Suppressor macrophage treated with lipopolysaccharide for 4 hours (primary cell): ENCODE measurements at places on chromosomes 5 and 9.

- DNase-seq, result no peak
These were observed 107.3 kb downstream of the MTREX start for GRCh38 chr5:55415071-55415470.

- no peak for DNase-seq
These were observed 35.7 kb downstream of the ELL2 start for GRCh38 chr5:95925939-95926338.

GRCh38 chr9:2740616-2741015 lies 23.3 kb downstream of the KCNV2 start:
- DNase-seq, result no peak

DNA sequence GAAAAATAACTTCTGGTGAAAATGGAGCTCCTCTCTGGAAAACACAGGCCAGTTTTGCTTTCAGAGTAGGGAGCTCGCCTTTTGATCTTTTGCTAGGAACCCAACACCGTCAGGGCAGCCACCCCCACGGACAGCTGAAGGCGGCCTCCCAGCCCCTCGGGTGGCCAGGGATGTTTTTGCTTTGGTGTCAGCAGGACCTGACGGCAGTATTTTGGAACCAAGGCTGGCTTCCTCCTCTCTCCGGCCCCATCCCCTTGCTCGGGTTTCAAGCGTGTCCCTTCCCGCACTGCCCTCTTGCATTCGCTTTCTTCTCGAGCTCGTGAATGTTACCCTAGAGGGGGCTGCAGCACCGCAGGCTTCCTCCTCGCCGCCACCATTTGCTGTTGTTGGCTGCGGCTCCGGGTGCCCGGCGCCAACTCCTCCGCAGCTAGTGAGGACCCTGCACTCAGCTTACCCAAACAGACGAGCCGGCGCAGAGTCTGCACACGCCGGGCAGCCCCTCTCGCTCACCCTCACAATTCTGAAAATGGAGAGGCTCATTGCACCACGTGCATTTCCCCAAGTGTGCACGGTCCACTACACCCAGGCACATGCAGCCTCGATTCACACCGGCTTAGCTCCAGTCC lies 35.5 kb upstream of the ADAMTSL1 start:
- no peak for DNase-seq

DNA sequence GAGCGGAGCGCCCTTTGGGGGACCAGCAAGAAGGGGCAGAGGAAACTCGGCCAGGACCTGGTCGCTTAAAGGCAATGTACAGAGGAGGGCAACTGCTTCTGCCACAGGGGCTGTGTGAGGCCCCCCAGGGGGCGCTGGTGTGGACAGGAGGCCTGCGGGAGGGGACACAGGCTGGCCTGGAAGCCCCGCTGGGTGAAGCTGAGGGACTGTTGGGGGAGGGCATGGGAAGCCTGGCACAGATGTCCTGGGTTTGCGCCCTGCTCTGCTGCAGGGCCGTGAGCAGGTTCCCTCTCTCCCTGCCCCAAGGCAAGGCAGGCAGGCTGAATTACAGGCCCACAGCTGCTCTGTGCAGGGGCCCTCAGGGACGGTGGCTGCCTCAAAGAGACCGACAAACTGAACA lies 5.4 kb downstream of the MED22 start:
- DNase-seq, result no peak

GRCh38 chr5:119578937-119579336 lies 50.4 kb upstream of the FAM170A start:
- DNase-seq, result peak; percentile 47

GRCh38 chr5:7897014-7897600 lies 28.2 kb downstream of the MTRR start:
- DNase-seq, result peak; percentile 6

DNA sequence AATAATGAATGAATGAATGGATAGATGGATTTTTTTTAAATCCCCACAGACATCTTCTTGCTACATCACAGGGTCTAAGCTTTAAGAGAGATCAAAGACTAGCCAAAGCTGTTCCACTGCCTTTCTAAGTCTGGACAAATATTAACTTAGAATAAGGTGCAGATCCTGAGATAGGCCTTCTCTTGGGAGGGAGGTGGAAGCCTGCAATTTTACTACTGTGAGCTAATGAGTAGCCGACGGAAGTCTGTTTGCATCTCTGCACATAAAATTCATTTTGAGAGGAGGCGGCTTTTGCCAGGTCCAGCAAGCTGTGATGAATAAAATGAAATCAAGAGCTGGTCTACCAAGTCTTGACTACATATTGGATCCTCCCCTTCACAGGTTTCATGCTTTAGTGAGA lies 484.9 kb downstream of the TMEM38B start:
- DNase-seq, result no peak

DNA sequence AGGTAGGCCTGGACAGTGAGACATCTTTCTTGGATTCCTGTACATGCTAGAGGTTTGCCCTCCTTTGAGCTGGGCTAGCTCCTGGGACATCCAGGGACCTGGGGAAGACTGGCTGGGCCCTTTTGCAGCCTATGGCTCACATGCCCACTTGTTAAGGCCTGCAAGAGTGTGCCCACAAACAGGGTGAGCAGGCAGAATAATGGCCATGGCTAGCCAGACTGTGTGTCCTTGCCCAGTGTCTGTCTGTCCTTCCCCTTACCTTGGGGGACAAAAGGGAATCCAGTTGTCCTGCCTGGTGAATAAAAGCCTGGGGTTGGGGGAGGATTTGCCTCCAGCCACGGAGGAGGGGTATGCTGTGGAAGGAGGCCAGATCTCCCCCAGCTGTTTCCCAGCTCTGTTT lies 13.0 kb upstream of the CXXC5 start:
- no peak for DNase-seq

GRCh38 chr9:81118416-81118815 lies 570.9 kb downstream of the TLE1 start:
- peak; percentile 10 for DNase-seq

GRCh38 chr9:121601194-121601593 lies 50.2 kb upstream of the DAB2IP start:
- DNase-seq, result peak; percentile 90
